ENCODE measurements at places on chromosomes 5 and 9. TPM values are rescaled to one million over a fixed set of nuclear protein-coding genes. Genes with fewer than 3 reads are reported as not detected.

IFNB1 gene
- 0.13 TPM for total RNA-seq

ADGRD2 gene
- not detected for total RNA-seq

IL4 gene
- not detected for total RNA-seq

SLC36A2 gene
- not detected for total RNA-seq

SPEF2 gene
- total RNA-seq, result 0.34 TPM

PRR16 gene
- not detected for total RNA-seq

BHMT2 gene
- 1.6 TPM for total RNA-seq

PRUNE2 gene
- 15.5 TPM for total RNA-seq

SLC25A2 gene
- 0.15 TPM for total RNA-seq

FOXD1 gene
- total RNA-seq, result 0.05 TPM

SOHLH1 gene
- not detected for total RNA-seq

SEC61B gene
- total RNA-seq, result 215 TPM

All from mammary microvascular endothelial cell (primary cell).